ENCODE measurements at places on chromosomes 3 and 15. TPM values are rescaled to one million over a fixed set of nuclear protein-coding genes. Genes with fewer than 3 reads are reported as not detected.

Gene OSBPL10
- total RNA-seq: 47.6 TPM

Gene PLAAT1
- total RNA-seq: not detected

Gene DNAH12
- 0.11 TPM for total RNA-seq

Gene EPHB1
- total RNA-seq: 0.71 TPM

Gene CA12
- total RNA-seq: 0.46 TPM

Gene DGKG
- 0.05 TPM for total RNA-seq

Gene ACOX2
- total RNA-seq: not detected

Gene SPINK8
- not detected for total RNA-seq

Gene CYP1A1
- total RNA-seq: 0.48 TPM

Gene ADCY5
- total RNA-seq: not detected

Gene DUOXA1
- not detected for total RNA-seq

Gene AGBL1
- total RNA-seq: 0.14 TPM

Gene AQP9
- total RNA-seq: 0.89 TPM

Gene NME9
- total RNA-seq: not detected

Gene TMEM212
- not detected for total RNA-seq

Gene FRMD4B
- 78.0 TPM for total RNA-seq

Gene ASB14
- total RNA-seq: not detected

Gene TFG
- total RNA-seq: 81.2 TPM

Gene TTC23
- 3.3 TPM for total RNA-seq

Gene CAMP
- not detected for total RNA-seq

Gene ST8SIA2
- not detected for total RNA-seq

Gene MESP2
- 0.41 TPM for total RNA-seq

Gene TMOD2
- 1.7 TPM for total RNA-seq

Gene IL5RA
- 0.18 TPM for total RNA-seq

Gene PLCH1
- 0.09 TPM for total RNA-seq

Gene ATG3
- 61.1 TPM for total RNA-seq

Gene CLDN11
- 0.18 TPM for total RNA-seq

Gene COL7A1
- total RNA-seq: 2.4 TPM

Gene FBXO40
- not detected for total RNA-seq

Gene LYSMD4
- 7.6 TPM for total RNA-seq

Gene LMOD3
- total RNA-seq: not detected

Gene ISLR
- not detected for total RNA-seq

Gene CCR4
- 241 TPM for total RNA-seq

Gene ALS2CL
- 0.44 TPM for total RNA-seq

Gene CAMKV
- total RNA-seq: 0.39 TPM

Gene ZPLD1
- total RNA-seq: not detected

Gene FSTL1
- total RNA-seq: 0.16 TPM

Gene TRPC1
- total RNA-seq: 1.4 TPM

Gene TRH
- total RNA-seq: not detected

Gene SLC9C1
- 0.37 TPM for total RNA-seq

Gene XIRP1
- 4.7 TPM for total RNA-seq

Gene EAF1
- total RNA-seq: 25.9 TPM

Gene BTBD1
- 56.8 TPM for total RNA-seq

Gene KLHDC8B
- 2.5 TPM for total RNA-seq

All from activated T-helper 2 cell treated with anti-CD3 and anti-CD28 coated beads, Interferon-gamma antibody, Interleukin-2, Interleukin-4, amounts not matched to agents 10 μg/mL and 5 μg/mL and 100 μg/mL, durations not matched to agents 14 hours and 24 hours and 36 hours (primary cell).